Activated CD8-positive, alpha-beta T cell treated with anti-CD3 and anti-CD28 coated beads for 36 hours (primary cell): ENCODE measurements at places on chromosomes 2 and 18.

- DNase-seq = no peak
These were observed 666 bp upstream of the STAT1 start for GRCh38 chr2:191014653-191015020.

DNA sequence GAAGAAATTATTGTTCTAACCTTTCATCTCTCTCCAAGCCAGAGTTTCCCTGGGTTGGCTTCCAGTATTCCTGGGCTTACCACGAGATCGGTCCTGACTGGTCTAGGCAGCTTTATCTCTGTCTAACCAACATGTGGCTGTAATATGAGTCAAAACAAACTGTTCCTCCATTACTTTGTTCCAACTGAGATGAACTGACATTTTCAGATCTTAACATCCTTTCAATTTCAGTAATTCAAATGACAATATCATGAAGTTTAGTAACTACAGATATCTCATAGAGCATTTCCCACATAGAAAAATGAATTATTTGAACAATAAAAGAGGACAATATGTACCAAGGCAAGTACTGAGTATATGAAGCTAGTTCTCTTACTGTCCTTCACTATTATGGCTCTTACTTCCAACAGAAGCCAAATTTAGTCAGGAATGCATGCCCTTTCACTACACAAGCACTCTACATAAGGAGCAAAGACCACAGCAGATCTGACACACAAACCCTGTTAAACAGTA, 15.5 kb downstream of the SLC25A12 start:
- DNase-seq = no peak

DNA sequence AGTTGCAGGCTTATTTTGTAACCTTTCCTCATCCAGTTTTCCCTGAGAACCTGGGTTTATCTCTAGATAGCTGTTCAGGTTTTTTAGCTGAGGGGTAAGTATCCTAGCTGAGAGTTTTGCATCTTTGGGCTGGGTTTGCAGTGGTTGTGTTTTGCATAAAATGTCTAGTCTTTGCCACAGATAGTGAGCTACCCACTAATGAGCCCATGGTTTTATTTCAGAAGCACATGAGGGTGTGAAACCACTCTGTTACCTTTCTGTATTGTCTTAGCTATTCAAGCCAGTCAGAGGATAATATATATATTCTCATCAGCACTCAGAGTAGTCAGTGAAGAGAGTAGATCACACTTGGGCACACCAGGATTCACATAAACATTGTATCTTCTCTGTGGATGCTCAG, 24.6 kb upstream of the TXNDC2 start:
- no peak for DNase-seq

DNA sequence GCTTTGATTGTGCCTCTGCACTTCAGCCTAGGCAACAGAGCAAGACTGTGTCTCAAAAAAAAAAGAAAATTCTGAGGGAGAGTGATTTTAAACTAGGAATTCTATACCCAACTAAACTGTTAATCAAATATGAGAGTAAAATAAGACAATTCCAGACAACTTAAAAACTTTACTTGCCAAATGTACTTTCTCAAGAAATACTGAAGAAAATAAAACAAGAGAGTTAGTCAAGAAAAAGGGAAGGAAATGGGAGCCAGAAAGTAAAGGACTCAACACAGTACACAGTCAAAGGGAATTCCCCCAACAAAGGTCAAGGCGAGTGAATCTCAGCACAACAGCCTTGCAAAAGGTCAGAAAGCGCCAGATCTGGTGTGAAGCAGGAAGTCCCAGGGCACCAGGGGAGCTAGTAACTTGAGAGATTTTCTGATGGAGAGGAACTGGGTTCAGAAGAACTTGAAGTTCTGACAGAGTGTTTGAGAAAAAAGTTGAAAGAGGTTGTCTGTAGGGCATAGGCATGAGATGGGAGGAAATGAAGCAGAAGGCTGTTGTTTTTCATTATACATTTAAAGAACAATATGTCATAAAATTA, 22.6 kb upstream of the TBC1D8 start:
- peak; percentile 85 for DNase-seq

DNA sequence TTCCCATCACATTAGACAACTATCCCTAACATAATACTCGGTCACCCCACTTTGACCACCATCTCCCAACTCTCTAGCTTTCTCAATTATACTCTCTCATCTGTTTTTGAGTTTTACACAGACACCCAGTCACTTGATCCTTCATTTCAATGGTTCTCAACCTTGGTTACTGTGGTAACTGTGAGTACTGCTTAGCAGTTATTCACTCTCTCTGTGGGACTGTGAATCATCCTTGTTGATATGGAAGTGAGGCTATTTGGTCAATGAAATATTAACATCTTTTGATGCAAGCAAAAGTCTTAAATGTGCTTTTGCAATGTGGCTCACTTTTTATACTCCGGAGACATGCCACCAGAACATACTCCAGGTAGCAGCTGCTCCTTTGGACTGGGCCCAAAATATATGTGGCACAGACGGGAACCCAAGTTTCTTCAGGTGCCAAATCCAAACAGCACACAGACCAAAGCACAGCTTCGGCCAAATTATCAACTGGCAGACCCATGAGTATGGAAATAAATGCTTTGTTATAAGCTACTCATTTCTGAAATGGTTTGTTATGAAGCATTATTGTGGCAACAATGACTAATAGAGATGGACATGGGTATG, 75.0 kb upstream of the SLC25A52 start:
- DNase-seq = no peak

DNA sequence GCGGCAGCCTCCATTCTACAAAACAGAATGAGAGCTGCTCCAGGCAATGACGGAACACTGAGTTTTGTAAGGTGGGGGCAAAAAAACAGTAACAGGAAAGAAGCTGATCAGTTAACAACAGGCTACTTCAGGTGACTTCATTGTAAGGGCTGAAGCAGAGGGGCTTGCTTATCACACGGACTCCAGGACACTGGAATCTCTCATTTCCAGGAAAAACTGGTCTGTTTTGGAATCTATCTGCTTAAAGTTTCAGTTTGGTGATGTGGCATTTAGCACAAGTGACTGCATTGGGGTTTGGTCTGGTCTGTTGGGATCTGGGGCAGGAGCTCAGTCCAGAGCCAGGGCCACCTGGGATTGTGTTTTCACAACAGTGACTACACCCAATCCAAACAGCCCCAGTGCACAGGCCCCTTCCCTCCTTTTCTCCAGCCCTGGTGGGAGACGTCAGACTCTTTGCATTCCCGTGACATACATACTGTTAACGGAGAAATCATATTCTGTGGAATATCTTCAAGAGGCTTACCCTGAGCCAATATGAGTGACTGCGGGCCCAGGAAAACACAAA, 14.1 kb downstream of the AMER3 start:
- no peak for DNase-seq

DNA sequence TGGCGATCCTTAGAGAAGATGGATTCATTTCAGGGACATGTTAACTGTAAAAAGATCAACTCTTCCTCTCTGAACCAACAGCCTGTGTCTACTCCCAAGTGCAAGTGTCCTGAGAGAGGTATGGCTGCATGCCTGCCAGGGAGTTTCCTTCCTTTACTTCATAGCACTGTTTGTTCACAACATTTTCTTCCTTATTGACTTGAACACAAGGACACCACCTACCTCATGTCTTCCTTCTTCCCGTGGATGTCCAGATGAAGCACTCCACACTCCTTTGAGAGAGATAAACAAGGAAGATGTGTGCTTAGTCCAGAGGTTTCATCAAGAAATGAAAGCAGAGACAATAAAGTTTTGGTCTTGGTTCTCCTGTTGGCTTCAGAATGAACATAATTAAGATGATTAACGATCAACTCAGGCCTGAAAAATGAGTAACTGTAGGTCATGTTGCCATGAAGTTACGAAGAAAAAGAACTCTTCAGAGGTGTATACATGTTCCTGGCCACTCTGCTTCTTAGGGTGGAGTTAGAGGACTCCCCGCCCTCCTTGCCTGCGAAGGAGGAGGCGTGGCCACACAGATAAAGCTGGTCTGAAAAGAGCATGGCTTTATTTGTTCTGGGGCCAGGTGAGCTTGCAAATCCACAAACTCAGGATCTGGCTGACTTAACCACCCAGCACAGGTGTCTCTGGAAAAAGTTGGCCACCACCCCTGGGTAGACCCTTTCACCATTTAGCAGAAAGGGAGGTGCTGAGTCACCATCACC, 155.0 kb upstream of the KCTD1 start:
- DNase-seq = no peak

DNA sequence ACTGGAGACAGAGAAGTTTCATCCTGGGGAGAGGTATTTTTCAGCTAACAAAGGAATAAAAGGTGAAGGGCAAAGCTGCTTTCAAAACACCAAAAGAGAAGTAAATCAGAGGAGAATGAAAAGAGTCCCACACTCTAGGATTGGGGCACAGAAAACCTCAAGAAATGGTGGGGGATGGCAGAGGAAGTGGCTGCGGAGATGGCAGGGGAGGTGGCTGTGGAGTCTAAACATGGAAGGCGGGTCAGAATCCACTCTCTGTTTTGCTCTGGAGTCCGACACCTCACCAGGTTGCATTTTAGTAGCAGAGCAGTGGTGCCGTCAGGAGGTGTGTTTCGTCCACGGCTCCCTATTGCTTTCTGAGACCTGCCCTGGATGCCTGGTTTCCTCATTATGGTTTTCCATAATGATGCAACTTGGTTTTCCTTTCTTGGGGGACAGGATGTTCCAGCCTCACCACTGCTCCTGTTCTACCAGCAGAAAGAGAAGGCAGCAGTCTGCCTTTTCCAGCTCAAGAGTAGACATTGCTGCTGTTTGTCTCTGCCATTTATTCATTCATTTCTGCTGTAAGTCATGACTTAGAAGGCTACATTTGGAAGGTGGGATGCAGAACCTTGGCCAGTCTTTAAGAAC, 188.7 kb downstream of the ANKRD44 start:
- DNase-seq = no peak

GRCh38 chr2:196252408-196253115, 81.2 kb upstream of the STK17B start:
- no peak for DNase-seq

GRCh38 chr2:186440506-186440905, 45.6 kb upstream of the ZC3H15 start:
- no peak for DNase-seq

DNA sequence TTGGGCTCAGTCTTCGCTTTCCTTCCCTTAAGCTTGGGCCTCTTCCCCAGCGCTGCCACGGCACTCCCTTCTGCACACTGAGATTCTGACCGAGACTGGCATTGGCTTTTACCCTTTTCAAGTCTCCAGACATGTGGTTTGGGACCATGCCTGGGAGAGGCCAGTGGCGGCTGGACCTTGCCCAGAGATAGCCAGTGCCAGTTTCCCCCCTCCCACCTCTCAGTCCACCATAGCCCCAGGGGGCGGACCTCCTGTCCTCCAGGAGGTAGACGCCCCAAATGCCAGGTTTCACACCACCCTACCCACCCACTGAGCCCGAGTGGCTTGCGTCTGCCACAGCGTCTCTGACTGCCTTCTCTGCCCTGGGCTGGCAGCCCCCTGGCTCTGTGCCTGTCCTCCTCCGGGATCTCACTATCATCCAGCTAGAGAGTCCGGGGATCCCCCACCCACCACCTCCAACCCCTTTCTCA, 47.7 kb downstream of the INPP5D start:
- no peak for DNase-seq

- DNase-seq = no peak
These were observed 34.6 kb upstream of the IL1B start for GRCh38 chr2:112870841-112871835.

DNA sequence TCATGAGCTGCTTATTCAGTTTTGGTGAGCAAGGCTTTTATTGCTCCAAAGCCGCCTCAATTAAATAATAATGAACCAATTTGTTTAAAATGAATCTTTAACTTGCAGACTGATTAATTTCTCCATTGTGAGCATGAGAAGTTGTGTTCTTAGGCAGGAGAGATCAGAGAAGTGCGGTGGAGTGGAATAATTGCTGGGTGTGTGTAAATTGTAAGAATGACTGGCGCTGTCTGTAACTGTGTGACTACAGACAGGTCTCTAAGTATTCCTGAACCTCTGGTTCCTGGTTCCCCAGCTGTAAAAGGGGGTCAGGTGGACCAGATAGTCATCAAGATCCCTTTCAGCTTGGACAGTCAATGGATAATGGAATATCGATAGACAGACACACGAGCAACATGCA, 98.0 kb upstream of the EFEMP1 start:
- no peak for DNase-seq
